GM10248 (cell line): ENCODE measurements at places on chromosomes 7 and 10.

- no peak for DNase-seq
Measured at GRCh38 chr7:142481548-142481947, 223.7 kb upstream of the PRSS58 start.

GRCh38 chr7:99008181-99008631 is 129.9 kb downstream of the TRRAP start:
- DNase-seq: no peak

- DNase-seq: no peak
Measured at GRCh38 chr10:96987842-96988175, 155.7 kb downstream of the LCOR start.

- DNase-seq: no peak
Measured at GRCh38 chr7:88395715-88396114, 89.0 kb upstream of the STEAP4 start.

DNA sequence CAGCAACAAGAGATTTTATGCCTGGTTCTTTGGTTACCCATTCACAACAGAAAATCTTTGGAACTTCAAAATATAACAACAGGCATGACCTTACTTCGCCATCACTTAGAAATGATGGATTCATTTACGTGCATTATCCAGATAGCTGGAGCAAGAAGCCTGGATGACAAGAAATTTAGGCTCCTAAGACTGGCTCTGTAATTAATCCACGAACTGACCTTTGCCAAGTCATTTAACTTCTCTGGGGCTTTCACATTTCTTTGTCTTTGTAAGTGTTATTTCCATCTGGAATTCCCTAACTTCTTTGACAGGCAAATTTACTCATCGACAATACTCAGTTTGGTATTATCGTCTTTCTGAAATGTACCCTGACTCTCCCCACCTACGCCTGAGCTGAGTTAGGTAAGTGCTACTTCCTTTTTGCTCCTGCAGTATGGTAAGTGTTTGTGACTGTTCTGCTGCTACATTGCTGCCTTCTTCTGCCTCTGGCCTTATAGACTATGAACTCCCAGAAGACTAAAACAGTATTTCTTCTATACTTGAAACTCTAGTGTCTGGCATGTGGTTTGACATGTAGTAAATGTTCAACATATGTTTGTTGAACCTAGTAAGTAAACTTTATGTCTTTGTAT is 5.5 kb upstream of the MDFIC start:
- DNase-seq: peak; percentile 55

DNA sequence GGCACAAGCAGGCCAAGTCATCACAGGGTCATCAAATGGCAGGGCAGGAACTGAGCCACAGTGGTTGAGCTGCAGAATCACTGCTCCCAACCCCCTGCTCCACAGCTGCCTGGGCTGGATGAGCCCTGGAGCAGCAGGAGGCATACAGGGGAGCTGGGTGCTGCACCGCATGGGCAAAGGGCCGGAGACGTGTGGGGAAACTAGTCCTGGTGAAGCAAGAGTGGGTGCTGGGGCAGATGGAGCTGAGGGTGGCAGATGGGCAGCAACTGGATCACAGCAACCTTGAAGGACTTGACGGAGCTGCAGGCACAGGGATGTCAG is 16.0 kb upstream of the VOPP1 start:
- peak; percentile 8 for DNase-seq

DNA sequence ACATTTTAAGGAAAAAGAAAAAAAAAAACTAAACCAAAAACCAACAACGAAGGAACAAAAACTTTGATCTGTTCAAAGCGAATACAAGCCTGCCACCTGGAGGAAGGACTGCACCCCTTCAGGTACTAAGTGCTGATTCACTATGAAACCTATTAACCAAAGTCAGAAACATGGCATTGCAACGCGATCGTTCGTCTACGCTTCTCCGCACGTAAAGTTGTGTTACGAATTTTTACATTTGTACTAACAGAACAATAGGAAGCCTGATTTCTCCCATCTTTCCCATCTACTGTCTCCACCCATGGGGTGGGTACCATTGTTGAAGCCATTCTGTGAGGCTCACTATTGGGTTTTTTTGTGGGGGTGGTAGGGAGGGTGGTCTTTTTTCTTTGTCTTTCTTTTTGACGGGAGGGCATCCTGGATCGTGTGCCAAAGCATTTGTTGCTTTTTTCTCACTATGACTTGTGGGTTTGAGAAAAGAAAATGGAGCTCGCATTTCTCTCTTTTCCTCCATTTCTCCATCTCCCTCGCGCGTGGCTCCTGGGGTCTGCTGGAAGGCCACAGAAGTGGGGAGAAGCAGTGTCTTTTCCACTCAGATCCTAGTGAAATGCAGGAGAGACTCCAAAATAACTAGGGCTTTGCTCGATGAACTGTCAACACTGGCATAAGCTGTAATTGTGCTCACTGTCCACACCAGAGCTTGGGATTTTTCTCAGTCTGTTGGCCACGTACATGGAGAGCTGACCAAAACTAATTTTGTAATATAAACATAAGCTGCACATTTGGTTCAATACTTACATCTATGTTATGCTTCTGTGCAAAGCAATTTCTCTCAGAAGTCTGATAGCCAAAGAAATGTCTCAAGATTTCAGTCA is 100.9 kb upstream of the YAE1 start:
- DNase-seq: peak; percentile 63

- no peak for DNase-seq
Measured at GRCh38 chr10:70664702-70665195, 7.6 kb upstream of the ADAMTS14 start.

GRCh38 chr7:121938429-121938996 is 65.6 kb downstream of the PTPRZ1 start:
- no peak for DNase-seq

- DNase-seq: no peak
Measured at GRCh38 chr10:1779796-1780195, 42.5 kb upstream of the ADARB2 start.

GRCh38 chr7:77893813-77894212 is 95.2 kb downstream of the PHTF2 start:
- no peak for DNase-seq

- DNase-seq: no peak
Measured at GRCh38 chr10:44069573-44069972, 315.3 kb downstream of the CXCL12 start.

DNA sequence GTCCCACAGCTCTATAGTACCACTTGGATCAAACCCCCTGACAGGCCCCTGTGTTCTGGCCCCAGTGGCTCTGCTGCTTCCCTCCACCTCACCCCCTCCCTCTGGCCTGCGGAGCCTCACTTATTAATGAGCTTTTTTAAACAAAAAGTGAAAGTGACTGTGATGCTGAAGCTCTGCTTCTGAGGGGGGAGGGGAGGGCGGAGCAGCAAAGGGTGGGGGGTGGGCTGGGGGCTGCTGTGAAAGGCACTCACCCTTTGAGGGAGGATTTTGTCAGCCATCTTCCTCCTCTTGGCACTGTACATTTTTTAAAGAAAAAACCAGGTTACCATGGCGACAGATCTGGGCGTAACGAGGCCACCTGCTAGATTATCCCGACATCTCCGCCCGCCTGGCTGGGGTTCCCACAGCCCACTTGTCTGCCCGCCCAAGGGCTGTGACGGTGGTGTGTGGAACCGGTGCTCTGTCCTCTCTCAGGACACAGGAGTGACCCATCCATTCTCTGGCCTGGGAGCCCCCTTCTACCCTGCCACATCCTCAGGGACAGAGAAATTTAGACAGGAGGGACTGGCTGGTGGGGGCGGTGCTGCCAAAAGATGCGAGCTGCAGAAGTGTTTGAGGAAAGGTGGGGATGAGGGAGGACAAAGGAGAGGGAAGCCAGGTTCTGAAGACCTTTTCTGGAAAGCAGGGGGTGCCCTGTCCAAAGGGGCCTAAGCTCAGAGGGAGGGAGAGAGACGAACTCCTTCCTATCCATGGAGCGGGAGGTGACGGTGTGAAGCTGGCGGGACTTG is 4.9 kb downstream of the SMARCD3 start:
- DNase-seq: no peak

DNA sequence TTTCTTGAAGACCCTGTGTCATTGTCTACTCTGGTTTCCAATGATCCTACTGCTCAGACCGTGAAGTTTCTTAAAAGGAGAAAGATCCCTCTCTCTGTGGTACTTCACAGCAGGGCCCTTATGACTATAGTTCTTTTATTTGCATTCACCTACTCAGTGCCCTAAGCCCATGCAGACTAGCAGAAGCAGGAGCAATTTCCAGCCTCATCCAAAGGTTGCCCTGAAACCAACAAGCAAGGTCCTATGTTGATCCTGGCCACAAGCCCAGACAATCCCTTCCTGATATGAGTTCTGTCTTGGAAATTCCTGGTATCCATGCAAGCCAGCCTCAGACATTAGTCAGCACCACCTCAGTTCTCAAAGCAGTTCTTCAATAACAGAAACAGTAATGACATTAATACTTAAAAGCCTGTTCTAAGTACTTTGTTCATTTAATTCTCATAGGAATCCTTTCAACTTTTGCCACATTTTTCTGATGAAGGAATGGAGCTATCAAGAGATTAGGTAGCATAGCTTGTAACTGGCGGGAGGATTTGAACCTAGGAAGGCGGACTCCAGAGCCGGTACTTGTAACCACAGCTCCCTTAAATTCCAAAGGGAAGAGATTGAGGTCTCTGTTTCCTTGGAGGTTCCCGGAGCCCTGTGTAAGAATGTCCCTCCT is 58.1 kb upstream of the ST8SIA6 start:
- DNase-seq: no peak
